Activated CD8-positive, alpha-beta memory T cell treated with anti-CD3 and anti-CD28 coated beads, Interleukin-2, amount 10 ng/mL, durations not matched to agents 7 days and 5 days (primary cell): ENCODE measurements at places on chromosomes 2 and 18. TPM values are rescaled to one million over a fixed set of nuclear protein-coding genes. Genes with fewer than 3 reads are reported as not detected.

DNA sequence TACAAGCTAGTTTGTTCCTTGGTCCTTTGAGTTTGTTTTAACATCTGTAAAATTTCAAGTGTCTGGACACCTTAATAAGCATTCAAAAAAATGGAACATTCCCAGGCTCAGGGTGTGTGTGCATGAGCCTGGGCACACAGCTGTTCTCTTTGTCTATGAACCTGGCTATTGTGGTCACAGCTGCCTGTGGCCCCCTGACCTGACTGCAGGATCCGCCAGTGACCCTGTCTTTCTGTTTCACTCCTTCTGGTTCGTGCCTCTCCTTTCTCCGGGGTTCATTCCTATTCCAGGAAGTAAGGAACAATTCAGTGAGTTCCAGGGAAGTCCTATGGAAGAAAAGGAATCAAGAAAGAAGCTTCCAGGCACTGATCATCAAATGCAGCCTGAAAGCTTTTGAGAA is 35.6 kb downstream of the VWA3B start:
- no peak for DNase-seq

GRCh38 chr2:206915121-206915520 is 24.2 kb upstream of the CPO start:
- DNase-seq = no peak

CXCR2 gene
- total RNA-seq = 0.30 TPM

SPR gene
- 3.1 TPM for total RNA-seq

DNA sequence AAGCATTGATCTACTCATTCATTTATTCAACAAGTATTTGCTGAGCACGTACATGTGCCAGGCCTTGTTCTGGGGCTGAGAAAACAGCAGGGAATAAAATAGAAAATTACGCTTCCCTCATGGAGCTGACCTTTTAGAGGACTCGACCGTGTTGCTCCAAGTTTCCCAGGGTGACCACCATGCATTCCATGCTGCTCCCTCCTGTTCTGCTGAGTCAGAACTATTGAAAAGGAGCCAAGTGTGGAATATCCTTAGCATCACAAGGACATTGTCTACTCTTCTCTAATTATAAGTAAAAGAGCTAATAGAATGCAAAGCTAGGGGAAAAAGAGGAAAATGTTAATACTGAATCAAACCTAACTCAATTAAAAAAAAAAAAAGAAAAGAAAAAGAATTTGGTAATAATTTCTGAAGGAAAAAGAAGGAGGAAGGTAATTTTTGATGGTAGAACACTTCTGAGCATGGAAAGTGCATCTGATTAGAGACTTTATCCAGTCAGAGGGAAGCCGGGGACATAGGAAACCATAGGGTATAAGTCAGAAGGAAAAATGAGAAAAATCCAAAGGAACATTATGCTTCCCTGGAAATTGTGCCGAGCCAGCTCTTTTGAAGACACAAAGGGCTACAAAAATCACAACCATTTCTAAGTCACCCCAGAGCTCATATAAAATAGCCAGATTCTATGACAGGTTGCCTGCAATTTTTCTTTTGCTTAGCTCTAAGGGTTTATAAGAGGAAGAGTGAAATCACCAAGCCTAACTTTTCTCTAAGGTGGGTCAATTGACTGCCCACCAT is 339.4 kb downstream of the RND3 start:
- DNase-seq = no peak

GRCh38 chr2:44805401-44806235 is 135.9 kb upstream of the SIX3 start:
- DNase-seq = peak; percentile 29

DNA sequence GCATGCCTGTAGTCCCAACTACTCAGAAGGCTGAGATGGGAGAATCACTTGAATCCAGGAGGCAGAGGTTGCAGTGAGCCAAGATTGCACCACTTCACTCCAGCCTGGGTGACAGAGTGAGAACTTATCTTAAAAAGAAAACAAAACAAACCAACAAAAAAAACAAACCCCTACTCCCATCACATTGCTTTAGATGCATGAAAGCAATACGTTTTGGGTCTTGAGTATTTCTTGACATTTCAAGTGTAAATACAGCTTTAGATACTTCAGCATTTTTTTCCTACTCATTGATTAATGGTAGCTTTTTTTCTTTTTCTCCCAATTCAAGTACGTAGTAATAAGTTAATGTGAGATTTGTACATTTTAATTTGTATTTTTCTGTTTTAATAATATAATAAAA is 20.3 kb downstream of the RASGRP3 start:
- DNase-seq = no peak

DNA sequence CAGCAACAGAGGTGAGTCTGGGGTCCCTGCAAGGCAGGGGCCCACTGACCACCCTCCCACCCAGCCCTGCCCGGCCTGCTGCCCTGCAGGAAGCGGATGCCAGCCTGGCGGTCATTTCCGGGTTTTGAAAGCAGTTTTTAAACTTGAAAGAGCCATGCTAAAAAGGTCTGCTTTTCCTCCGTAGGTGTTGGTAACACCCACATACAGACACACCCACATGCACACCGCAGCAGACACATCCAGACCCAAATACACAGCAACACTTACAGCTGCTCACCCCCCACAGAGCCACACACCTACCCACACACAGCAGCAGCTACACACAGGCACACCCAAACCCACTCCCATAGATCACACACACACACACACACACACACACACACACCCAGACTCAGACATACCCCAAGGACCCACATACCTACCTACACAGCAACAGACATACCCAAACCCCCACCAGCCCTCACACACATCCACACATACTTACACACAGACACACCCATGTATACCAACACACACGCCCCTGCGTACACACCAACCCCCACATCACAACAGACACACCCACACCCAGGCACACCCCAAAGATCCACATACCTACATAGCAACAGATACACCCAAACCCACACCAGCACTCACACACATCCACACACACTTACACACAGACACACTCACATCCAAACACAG is 7.6 kb downstream of the ZFP36L2 start:
- DNase-seq = peak; percentile 94

- DNase-seq = no peak
Measured at GRCh38 chr2:128492966-128493811, 174.5 kb upstream of the HS6ST1 start.

GRCh38 chr2:226273440-226273839 is 526.2 kb downstream of the IRS1 start:
- DNase-seq = no peak
